ENCODE measurements at places on chromosomes 3 and 15.

DNA sequence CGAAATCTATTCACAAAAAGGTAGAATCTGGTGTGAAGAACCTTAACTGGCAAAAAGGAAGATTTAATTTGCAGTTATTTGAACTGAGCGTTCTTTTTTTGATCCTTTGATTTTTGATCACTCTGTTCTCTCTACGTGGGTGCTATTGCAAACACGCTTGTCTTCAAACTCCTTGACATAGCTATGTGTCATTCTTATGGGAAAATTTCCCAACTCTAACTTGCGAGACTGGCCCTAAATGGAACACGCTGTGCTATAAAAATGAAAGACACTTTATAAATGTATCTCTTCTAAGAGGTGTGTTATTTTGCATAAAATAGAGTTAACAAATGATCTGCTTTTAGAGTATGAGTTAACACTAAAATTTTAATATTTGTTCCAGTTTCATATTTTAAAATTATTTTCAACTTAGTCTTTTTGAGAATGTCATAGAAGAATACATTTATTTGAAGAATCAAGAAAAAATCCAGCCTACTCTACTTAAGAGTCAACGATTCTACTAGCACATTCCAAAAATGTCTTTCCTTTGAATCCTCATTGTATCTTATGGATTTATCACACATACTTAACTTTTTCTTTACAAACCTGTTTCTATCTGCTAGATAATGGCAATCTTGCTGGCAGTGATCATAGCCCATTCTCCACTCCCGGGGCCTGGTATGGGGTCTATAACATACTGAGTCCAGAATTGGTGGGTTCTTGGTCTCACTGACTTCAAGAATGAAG lies 610.0 kb upstream of the TBL1XR1 start:
- no peak for DNase-seq

DNA sequence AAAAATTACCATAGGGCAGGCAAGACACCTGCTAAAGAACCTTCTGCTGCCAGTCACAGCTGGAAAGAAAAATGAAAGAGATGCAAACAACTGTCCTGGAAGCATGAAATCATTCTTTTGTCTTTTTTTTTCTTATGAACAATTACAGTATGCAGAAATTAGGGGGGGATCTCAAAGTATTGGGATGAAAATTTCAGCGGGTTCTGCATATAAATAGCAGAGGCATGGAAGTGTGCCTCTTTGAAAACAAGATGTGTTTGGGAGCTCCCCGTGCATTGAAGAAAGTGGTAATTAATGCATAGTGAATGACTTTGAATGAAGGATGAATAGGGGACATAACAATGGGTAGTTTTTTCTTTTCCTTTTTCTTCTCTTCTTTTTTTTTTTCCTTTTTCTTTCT lies 431.2 kb downstream of the SOX2 start:
- no peak for DNase-seq

GRCh38 chr3:133478624-133479023 lies 78.8 kb downstream of the BFSP2 start:
- no peak for DNase-seq

DNA sequence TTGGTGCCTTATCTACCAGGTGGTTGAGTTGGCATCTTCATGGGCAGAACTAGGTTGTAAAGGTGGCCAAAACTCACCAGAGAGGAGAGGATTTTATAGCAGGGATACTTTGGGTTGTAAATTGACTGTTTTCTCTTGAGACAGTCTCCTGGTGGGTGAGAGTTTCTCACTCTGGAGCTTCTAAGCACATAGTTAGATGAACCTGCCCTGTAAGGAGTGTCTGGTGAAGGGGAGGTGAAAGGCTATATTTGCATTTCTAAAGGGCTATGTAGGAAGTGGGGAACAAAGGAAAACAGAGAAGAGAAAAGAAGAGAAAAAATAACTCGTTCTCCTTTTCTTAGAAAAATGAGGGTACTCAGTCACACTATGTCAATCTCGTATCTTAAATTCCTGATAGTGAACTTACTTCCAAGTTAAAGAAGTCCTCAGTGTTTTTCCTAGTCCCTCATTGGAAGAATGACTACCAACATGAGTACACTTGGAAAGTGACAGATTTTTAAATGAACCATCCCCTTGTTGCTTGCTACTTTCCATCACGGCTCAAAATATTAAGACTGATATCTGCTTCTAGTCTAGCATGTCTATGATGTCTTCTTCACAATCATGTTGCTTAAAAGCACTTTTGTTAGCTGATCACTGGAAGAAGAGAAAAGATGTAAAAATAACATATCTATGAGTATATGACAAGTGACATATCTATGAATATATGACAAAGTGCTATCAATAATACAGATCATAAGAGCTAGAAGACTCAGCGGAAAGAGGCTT lies 113.8 kb upstream of the P2RY1 start:
- no peak for DNase-seq

DNA sequence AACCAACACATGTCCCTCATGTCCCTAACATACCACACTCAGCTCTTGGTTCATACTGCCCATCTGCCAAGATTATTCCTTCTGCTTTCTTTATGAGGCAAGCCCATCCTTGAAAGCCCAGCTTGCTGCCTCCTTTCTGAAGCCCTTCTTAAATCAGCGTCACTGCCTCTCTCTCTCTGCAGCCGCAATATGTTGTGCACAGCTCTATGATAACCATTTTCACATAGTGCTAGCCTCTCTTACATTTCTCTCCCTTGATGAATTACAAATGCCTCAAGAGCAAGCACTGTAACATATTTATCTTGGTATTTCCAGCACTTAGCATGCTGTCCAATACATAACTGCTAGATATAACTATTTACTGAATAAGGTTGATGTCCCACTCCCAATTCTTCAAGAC lies 86.5 kb downstream of the TNIK start:
- no peak for DNase-seq

Data from cardiac septum (tissue), 1 donor.